Left lobe of liver (tissue), 2 donors: ENCODE measurements at places on chromosomes 7 and 10. TPM values are rescaled to one million over a fixed set of nuclear protein-coding genes. Genes with fewer than 3 reads are reported as not detected.

GATA3 gene
- total RNA-seq = 0.88 TPM

UNC5B gene
- total RNA-seq = 1.8 TPM

SPOCK2 gene
- 1.6 TPM for total RNA-seq

SUN3 gene
- not detected for total RNA-seq

STEAP1 gene
- total RNA-seq = 5.5 TPM

ZNF746 gene
- total RNA-seq = 12.0 TPM

NT5C2 gene
- total RNA-seq = 21.3 TPM

- no peak for DNase-seq
Measured at GRCh38 chr10:8044908-8045725, 9.4 kb upstream of the GATA3 start.

DNA sequence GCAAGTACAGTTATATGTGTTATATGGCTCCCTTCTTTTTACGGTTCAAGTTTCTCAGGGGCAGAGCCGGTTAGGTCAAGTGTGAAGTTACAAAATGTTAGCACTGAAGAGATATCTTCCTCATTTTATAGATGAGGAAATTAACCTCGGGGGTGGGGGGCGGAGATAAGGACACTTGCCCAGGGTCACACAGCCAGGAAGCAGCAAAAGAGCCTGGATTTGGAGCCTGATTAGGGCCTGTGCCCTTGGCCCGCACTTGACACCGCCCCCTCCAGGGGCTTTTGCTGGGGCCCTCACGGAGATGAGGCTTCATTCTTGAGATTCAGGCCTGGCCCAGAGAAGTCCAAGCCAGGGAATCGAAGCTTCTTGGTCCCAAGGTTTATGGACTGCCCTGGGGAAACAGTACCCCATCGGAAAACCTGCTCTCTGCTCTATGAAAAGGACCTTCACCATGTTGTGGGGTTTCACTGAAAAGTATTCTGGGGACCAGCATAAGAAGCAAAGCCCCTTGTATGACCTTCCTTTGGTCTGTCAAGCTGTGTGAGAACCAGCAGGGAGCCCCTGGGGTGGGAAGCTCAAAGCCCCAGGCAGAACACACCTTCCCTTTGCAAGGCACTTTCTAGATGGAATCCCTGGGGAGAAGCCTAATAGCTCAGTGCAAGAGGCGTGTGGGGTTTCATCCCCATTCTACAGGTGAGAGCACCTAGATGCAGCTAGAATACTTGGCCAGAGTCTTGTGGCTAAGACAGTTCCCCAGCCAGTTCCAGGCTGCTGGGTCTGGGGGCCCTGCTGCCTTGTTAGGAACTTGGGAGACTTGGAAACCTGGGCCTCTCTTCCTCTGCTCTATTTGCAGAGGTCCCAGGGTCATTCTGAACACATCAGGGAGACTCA is 21.9 kb downstream of the UNC5B start:
- DNase-seq = no peak

GRCh38 chr7:108311446-108312168 is 144.6 kb downstream of the NRCAM start:
- no peak for DNase-seq

DNA sequence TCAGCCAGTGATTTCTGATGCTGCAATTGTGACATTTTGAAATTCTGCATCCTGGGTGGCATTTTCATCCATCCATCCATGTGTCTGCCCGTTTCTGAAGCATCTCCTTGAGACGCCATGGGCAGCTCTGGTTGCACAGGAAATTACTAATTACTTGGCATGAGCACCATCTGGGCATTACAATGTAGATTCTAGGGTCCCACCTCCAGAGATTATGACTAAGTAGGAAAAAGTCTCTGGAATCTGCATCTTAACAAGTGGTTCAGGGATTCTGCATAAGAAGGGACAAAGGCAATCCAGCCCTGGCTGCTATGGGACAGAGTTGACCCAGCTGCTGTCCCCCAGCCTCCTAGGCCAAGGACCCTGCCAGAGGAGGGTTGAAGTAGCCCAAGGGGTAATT is 65.3 kb downstream of the CUZD1 start:
- no peak for DNase-seq

DNA sequence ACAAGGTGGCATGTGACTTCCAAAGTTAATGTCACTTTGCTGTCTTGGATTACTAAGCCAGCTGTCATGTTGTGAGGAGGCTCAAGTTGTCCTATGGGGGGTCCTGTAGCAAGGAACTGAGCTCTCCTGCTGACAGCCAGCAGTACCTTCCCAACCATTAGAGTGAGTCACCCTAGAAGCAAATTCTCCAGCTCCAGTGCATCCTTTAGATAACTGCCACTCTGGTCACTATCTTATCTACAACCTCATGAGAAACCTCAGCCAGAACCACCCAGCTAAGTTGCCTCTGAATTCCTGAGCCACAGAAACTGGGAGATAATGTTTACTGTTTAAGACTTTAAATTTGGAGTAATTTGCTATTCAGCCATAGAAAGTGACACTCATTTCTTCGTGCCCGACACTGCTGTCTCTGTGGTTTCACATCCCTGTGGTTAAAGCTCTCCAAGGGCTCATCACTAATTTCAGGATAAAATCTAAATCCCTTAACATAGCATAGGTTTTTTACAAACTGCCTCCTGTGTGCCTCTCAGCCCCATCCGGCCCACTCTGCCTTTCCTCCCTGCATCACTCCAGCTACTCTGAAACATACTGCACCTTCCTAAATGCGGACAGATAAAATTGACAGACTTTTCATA is 83.5 kb downstream of the PRR15 start:
- DNase-seq = no peak

GRCh38 chr7:67463983-67464382 is 467.4 kb downstream of the TYW1 start:
- DNase-seq = no peak

DNA sequence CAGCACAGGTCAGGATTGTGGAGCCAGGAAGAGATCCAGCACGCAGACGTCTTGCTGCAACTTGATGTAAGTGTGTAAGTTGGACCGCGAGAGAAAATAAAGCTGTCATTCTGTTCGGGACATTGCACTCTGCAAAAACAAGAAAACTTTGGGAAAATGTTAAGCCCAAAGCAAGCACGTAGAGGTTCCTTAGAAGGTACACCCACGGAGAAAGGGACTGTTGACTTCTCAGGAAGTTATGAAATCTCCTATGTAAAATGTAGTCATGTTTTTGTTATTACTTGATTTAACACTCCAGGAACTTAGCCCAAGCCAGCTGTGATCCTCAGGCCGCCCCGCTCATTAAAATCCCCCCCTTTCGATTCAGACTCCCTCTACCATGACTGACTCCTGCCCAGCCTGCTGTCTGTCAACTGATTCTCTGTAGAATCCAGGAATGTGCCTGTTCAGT is 196.1 kb upstream of the TCF7L2 start:
- no peak for DNase-seq

DNA sequence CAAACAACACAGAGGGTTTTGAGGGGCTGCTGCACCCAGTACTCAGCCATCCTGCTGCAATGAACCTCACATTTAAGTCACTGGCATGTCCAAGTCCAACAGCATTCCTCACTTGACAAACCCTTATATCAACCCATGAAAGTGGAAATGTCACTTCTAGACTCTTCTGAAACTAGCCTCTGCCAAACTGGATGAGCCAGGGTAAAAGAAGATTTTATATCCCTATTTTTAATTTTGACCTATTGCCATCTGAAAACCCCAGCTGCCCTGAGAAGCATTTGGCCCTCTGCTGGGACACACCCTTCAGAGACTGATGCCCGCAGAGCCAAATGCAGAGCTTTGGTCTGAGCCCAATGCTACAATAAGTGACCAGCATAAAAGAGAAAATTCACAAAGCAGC is 201.1 kb downstream of the ANK3 start:
- no peak for DNase-seq

DNA sequence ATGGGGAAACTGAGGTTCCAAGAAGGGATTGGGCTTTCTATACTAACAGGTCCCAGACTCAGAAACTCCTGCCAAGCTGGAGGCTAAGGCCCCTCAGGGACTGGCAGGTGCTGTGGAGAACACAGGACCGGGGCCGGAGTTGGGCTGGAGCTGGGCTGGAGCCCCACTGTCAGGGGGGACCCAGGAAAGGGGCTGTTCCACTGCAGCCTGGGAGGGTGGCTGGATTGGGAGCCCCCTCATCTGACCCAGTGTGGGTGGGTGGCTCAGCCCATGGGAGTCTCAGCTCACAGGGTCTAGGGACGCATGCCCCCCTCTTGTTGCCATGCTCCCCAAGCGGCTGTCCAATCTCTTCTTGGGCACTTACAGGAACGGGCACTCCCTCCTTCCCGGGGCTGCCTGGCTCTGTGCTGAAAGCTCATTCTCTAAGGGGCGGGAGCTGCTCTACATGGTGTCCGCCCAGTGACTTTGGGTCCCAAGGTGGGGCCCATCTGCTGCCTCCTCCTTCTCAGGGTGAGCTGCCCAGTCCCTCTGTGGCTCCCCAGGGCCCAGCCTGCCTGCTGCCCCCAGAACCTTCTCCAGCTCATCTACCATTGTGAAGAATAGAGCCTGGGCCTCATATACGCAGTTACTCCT is 126.5 kb downstream of the MYL10 start:
- DNase-seq = no peak

DNA sequence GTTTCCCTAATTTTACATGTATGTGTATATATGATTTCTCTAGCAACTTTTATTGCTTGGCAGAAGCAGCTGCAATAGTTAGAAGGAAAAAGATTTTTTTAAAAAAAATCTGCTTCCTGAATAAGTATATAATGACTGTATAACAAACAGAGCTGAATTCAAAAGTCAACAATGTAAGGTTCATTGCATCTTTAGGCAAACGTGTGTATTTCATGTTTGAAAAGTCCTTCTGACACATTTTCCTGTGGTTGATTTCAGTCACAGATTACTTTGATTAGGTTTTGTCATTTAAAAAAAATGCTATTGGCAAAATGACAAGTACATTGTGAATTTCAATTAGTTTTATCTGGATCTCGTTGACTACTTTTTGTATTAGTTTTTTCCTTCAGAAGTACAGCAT is 231.0 kb downstream of the CSTF2T start:
- DNase-seq = no peak

DNA sequence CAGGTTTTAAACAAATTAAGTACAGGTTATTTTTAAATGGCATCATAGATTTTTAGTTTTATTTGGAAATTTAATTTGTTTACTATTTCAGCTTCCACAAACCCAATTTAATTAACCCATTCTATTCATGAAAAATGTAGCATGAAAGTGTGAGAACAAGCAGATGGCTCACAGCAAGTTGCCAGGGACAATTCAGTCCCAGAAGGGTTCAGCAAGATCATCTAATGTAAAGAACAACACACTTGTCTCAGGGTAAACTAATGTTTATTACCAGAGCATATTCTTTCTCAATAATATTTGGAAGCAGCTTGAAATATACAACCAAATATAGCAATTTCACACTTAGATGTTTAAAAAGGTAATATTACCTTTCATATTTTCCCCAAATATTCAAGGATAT is 166.9 kb upstream of the SLC13A1 start:
- DNase-seq = no peak

DNA sequence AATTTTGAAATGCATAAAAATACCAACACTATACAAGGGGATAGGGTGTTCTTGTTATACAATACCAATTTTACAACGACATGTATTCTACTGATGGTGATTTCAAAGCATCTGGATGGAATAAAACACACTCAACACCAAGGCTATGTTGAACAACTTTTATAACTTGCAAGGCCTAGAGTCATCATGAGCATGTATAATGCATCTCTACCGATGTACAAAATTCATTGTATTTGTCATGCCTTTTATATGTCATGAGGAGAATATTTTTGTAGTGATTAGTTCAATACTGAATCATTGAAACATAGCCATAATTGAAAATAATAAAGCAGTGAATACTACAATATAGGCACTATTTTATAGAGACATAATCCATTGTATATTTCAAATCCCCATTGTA is 160.2 kb downstream of the ETV1 start:
- no peak for DNase-seq

DNA sequence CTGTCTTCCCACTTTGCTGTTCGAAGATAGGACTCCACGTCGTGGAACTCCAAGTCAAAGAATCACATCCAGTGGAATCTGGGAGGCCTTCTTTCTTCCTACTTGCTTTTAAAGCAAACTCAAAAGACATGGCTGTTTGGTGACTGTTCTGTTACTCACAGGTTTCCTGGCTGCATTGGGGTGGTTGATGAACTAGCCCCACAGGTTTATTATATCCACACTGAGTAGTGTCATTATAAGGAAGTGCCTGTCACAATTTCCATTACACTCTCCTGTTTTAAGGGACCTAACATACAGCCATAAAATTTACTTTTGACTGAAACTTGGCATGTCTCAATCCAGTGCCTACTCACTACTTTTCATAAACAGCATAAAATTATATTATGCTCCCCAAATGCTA is 287.3 kb upstream of the SP4 start:
- DNase-seq = no peak

DNA sequence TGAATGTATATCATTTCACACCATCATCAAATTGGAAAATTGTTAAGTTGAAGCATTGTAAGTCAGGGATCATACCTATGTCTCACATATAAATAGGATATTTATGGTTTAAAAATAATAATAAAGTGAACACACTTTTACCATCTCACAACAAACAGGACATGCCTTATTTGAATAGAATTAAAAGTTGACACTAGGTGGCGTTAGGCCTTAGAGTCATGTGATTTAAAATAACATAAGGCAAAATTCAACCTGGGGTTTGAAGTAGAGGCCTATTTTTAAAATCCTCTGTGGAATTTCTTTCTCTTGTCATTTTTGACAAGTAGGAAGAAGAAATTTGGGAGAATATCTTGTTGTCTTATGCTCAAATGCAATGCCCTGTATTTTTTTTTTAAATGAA is 184.7 kb upstream of the PCDH15 start:
- DNase-seq = no peak

GRCh38 chr10:5910323-5911100 is 20.5 kb downstream of the FBH1 start:
- no peak for DNase-seq

GRCh38 chr10:23192712-23193434 is 761 bp downstream of the PTF1A start:
- DNase-seq = no peak

GRCh38 chr7:101868191-101868950 is 50.9 kb downstream of the CUX1 start:
- no peak for DNase-seq

DNA sequence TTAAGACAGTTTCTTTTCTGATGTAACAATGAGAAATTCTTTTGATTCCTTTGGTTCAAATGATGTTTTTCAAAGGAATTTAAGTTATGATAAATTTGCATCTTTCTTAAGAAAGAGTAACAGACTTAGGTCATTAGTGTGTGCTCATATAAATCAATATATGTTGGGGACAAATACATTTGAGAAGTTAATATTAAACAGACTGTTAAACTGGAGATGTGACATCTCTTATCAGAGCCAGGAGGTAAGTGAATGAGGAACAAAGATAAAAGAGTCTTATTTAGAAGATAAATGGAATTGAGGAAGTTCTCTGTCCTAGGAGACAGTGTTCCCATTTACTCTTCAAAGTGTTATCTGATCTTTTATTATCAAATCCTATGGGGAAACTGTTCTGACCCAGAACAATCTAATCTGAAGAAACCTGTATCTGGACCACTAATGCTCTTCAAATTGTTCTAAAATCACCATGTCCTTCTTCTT is 104.8 kb upstream of the LAMB4 start:
- no peak for DNase-seq

- DNase-seq = no peak
Measured at GRCh38 chr7:27515933-27516332, 146.8 kb downstream of the HIBADH start.

GRCh38 chr7:135286876-135287275 is 53.2 kb downstream of the STRA8 start:
- DNase-seq = no peak
